ENCODE measurements at places on chromosomes 3 and 15.

GRCh38 chr15:34837246-34838016 is 42.1 kb upstream of the ACTC1 start:
- DNase-seq: no peak

- DNase-seq: no peak
These were observed 144.7 kb upstream of the ABHD17C start for GRCh38 chr15:80550219-80550907.

GRCh38 chr3:160678292-160678842 is 1.4 kb downstream of the ARL14 start:
- no peak for DNase-seq

DNA sequence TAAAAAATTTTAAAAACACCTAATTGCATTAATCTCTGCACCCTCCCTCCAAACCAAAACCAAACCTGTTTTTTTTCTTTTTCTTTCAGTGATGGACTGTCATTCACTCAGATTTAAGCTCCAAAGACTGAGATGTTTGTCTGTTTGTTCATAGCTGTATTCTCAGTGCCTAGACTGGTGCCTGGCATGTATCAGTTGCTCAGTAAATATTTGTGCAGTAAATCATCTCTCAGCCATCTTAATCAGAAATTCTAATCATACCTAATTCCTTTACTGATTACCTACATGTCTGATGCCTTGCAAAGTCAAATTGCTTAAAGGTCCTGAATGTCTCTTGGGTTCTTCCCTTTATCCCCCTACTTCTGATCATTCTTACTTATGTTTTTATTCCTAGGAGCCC is 138.8 kb downstream of the ZNF609 start:
- DNase-seq: no peak

DNA sequence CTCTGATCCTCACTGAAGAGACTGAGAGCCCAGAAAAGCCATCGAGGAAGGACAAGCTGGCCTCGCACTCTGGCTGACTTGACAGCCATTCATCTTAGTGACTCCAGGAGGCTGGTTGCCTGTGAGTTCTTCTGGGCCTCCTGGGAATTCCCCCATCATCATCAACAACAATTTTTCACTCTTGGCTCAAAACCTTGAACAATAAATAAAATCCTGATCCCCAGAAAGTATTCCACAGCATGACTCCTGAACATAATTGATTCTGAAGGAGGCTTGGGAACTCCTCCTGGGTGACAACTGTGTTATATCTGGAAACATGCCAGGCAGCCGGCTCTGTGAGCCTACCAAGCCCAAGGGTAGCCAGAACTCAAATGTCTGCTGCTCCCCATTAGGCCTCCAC is 188.6 kb downstream of the SHQ1 start:
- no peak for DNase-seq

DNA sequence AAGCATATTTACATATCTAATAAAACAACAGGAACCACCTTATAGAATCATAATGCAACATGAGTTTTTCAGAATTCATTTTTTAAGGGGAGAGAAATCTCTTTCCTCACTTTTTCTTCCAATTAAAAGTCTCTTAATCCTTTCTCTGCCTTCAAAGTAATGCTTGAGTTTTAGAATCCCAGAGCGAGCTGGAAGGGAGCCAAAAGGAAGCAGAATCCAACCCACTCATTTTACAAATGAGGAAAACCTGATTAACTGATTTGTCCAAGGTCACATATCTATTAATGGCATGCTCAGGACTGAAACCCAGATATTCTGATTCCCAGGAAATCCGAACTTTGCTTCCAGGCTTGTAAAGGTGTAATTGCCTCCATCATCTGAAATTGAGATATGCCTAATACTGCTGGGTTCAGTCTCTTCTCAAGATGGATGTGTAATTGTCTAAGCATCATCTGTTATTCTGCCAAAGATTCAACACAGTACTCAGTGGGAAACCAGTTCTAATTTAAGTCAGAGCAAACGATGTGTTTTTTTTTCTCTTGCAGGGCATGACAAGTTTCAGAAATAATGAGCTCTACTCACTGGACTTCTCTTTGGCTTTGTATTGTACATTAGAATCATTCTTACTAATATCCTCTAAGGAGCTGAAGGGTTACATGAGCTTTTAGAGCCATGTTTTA is 481.4 kb upstream of the CFAP20DC start:
- DNase-seq: no peak

DNA sequence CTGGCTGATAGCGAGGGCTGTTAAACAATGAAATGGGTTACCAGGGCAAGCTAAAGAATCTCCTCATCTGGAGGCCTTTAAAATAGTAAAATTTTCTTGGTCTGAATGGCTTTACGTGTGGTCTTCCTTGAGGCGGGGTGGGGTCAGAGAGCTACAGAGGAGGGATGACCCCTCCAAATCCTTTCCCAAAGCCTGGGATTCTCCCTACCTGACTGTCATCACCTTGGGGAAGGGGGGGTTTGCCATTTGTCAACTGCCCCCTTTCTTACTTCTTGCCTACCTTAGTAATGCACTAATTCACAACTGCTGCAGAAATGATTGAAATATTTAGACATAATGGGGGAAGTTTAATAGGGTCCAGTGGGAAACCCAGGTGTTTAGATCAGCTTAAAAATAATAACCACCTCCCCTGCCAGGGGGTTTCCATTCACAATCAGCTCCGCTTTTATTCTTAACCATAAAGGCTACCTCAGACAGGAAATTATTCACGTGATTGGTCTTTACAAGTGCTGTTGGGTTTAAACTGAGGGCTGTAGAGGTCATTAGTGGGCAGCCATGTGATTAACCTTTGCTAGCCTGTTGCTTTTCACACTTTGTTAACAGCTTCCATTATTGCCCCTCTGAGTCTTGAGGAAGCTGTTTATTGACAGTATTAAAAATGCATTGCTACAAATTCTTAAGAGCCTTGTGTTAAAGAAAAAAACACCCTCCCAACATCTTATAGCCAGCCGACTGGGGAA is 276.5 kb upstream of the ATP11B start:
- DNase-seq: no peak

DNA sequence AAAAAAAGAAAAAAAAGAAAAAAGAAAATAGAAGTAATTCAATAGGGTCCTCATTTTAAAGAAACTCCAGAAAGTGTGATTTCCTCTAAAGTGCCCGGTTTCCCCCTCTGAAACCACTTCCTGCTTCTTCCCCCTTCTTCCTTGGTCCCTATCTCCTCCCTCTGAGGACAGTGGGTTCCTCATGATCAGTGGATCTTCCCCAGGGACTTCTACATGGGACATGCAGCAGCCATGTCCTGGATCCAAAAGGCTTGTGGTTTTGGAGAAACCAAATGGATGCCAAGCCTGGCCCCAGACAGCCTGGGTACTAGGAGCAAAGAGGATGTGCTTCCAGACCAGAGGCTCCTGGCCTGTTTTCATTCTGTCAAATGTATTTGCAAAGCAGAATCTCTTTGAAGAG is 26.6 kb upstream of the SMAD6 start:
- no peak for DNase-seq

DNA sequence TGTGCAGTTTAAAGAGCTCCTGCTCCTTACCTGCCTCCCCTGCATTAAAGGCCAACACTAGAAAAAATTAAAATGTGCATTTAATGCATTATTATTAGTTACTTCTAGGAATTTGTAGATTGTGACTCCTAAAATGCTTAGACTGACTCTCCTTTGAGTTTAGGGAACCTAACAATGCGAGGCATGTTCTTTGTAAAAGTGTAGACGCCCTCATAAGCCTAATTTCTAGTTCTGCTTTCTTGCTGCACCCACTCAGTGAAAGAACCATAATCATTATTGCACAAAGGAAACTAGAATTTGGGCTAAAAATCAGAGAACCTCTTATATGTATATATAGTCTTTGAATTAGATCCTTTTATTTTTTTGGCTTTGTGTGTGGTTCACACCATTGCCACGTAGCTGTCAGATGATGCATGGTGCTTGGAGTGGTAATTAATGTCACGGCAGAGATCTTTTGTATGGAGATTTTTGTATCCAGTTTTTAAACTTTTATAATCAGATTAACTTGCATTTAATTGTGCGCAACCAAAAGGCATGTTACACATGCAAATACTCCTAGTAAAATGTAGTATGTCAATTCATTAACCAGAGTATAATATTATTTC is 710 bp downstream of the ABHD10 start:
- DNase-seq: no peak

GRCh38 chr3:65938147-65938546 is 100.6 kb downstream of the MAGI1 start:
- DNase-seq: no peak

DNA sequence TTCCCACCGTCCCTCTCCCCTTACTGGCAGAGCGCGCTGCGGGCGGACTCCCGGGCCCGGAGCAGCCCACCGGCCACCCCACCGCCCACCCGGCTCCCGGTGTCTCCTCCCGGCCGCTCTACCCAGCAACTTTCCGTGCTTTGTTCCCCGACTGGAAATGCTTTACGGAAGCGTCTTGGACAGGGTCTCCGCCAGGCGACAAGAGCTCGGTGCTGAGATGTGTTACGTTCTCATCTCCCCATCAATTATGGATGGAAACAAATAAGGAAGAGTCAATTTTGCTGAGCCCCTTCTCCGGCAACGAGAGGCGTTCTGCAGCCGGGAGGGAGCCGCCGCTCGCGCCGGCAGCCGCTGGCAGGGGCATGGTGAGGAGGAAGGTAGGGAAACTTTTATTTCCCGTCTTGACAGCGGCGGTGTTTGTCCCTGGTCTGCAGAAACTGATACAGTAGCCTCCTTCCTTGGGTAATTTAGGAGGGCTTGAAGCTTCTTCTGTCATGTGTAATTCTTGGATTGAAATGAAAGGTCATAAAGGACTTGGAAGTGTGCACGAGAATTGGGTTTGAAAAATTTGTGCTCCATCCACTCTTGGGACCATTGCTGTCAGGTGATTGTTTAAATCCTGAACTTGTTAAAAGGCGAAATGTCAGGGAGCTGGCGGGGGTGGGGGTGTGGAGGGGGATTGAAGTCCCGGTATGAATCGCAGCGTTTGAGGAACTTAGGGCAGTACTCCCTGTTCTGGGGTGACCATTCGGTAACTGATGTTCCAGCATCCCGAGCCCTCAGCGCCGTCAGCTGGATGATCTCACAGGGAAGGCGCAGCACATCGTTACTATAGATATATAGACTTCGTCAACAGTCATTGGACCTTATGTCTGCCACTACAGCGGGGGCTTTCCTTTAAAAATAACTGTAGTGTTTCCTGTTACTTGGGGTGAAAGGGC is 1.5 kb downstream of the SEMA6D start:
- no peak for DNase-seq

DNA sequence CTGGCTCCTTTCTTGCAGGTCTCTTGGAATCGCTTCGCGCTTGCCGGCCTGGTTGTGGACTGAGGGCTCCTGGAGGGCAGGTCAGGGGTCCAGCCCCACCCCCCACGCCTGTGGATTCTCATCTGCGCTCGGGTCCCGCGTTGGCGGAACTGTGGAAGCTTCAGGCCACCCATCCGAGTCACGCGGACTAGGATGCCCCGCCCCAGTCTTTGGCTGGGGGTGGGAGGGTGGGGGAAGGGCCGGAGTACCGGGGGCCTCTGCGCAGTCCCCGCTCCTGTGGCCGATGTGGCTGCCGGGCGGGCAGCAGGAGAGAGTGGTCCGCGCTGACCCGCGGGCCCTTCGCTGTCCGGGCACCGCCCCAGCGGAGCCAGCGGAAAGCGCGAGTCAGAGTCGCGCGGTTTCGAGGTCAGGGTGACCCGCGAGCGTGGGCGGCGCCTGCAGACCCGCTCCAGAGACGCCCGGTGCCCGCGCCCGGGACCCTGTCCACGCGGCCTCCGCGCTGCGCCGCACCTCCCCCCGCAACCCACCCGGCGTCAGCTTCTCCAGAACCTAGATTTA is 114.2 kb downstream of the KLF13 start:
- DNase-seq: no peak

DNA sequence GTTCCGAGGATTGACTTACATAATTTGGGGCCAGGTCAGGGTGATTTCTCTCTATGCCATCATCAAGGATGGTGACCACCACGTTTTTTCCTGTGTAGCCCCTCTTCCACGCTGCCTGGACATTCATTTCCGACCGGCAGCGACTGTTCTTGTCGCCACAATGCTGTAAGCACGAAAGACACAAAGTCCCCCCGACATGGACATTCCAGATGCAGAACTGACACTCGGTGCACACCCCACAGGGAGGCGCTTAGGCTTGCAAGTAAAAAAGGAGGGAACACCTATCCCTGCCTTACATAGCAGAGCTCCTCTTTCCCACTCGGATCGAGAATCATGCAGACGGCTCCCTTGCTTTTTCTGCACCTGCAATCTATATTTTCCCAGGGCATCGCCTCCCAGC is 58.2 kb downstream of the PCSK6 start:
- no peak for DNase-seq

DNA sequence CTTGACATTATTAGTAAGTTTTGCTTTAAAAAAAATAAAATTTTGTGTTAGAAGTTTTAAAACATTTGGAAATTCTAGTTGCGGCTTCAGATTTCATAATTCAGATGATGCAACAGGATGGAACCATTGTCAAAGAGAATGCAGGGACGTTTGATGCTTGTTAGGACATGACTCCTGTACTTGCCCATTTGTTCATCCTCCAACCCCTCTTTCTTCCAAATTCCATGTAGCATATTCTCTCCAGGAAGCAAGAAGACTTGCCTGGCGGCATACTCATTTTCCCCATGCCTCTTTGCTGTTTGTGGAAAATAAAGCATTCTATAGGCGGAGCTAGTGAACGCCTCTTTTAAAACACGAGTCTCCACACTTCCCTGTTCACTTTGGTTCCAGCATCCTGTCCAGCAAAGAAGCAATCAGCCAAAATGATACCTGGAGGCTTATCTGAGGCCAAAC is at the start of gene CSTA:
Gene CSTA (plus strand): TSS at position 378 of the 453 bp plus-strand sequence. CDS start 45 bp downstream, at position 423.
- DNase-seq: no peak

DNA sequence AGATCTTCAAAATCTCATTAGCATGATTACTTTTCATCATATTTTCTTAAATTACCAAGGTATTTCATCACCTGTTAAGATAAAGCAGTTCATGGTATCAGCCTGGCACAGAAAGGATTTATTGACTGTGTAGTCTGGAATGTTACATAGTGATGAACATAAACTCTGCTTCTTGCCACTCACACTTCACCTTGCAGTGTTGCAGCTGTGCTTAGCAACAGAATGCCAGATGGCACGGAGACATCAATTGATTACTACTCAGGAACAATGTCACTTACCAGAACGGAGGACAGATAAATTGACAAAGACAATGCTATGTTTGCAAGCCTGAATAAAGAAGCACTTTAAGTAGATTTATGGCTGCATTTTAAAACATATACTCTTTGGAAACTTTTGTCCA is 15.0 kb upstream of the BCHE start:
- no peak for DNase-seq

GRCh38 chr3:172678068-172678467 is 32.8 kb downstream of the NCEH1 start:
- no peak for DNase-seq

DNA sequence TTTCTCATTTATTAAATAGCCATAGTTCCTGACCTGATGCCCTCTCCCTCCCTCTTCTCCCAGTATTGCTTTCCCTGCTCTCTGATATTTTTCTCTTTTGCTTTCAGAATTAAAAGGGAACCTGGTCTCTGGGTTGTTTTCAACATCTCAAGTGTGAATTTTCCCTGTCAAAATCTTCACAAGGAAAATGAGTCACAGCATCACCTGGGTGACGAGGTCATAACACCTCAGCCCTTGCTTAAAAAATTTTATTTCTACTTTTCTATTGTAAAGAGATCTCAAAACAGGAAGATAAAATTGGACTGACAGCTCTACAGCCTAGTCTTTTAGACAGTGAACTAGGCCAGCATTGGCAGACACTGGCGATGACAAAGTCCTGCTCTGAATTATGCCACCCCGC is 40.1 kb downstream of the GAP43 start:
- DNase-seq: no peak

GRCh38 chr15:101619615-101619865 is 32.6 kb downstream of the TM2D3 start:
- no peak for DNase-seq

- no peak for DNase-seq
These were observed 3.8 kb upstream of the PPARG start for GRCh38 chr3:12285003-12285555.

- DNase-seq: peak; percentile 74
These were observed 57.5 kb upstream of the HERC1 start for GRCh38 chr15:63891079-63891767.

Measured in Panc1 (cell line).